IMR-90 (cell line): ENCODE measurements at places on chromosomes 4 and X. TPM values are rescaled to one million over a fixed set of nuclear protein-coding genes. Genes with fewer than 3 reads are reported as not detected.

DNA sequence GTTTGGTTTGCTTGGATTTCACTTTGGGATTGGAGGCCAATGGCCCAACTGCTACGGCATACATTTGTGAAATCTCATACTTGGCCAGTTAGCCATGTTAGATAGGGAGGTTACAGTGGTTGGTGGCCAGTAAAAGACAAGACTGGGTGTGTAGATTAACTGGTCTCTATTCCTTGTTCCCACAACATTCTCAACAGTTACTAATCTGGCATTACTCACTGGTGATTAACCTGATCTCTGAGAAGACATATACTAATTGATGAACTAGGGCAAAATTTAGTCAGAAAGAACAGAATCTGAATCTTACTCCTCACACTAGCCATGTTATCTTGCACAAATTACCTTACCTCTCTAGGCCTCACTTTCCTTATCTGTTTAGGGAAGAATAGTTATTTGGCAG lies 33.4 kb downstream of the GATB start:
- peak; percentile 42 for DNase-seq
- H3K27me3 ChIP-seq = no peaks in the 10 kb centered on the region
- H3K4me3 ChIP-seq = no peak overlapping the region
- no peaks in the 10 kb centered on the region for H3K36me3 ChIP-seq

- H3K4me3 ChIP-seq = no peak overlapping the region
- H3K27ac ChIP-seq = no peak overlapping the region
- no peaks in the 10 kb centered on the region for H3K4me1 ChIP-seq
Measured at GRCh38 chr4:657834-658667, 16.0 kb downstream of the ATP5ME start.

- peaks cover 2% of the 10 kb centered on the region; the same call in 1 of the 2 replicates for H3K4me1 ChIP-seq
- DNase-seq = peak; percentile 56
- H3K27me3 ChIP-seq = no peaks in the 10 kb centered on the region
- no peak overlapping the region for H3K4me3 ChIP-seq
Measured at GRCh38 chr4:127631420-127631819, 1.3 kb upstream of the INTU start.

GRCh38 chrX:128698573-128699181 lies 646.5 kb upstream of the ACTRT1 start:
- no peak overlapping the region for H3K27ac ChIP-seq
- no peaks in the 10 kb centered on the region for H3K36me3 ChIP-seq
- DNase-seq = no peak

GRCh38 chr4:6556263-6556662 lies 18.7 kb upstream of the MAN2B2 start:
- no peak overlapping the region for H3K27ac ChIP-seq
- H3K4me1 ChIP-seq = no peaks in the 10 kb centered on the region
- H3K27me3 ChIP-seq = peaks cover 54% of the 10 kb centered on the region
- no peaks in the 10 kb centered on the region for H3K36me3 ChIP-seq
- no peak overlapping the region for H3K4me3 ChIP-seq
- DNase-seq = no peak

DNA sequence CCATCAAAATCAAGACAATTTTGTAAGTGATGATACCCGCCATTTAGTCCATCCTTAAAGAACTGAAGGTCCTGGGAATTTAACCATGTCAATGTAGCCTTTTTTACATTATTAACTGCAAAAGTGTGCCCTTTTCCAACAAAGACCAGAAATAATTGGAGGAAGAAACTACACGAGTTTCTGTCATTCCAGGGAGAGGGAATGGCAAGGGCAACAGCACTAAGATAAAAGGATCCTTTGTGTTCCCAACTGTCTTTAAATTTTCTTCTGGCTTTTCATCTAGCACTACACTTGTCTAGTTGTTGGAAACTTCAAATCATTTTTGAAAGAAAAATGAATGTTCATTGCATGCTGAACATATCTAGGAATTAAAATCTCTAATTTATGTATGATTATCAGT lies 286.2 kb downstream of the GALNTL6 start:
- H3K36me3 ChIP-seq = no peaks in the 10 kb centered on the region
- no peak overlapping the region for H3K4me3 ChIP-seq
- no peaks in the 10 kb centered on the region for H3K27me3 ChIP-seq
- no peak for DNase-seq

DNA sequence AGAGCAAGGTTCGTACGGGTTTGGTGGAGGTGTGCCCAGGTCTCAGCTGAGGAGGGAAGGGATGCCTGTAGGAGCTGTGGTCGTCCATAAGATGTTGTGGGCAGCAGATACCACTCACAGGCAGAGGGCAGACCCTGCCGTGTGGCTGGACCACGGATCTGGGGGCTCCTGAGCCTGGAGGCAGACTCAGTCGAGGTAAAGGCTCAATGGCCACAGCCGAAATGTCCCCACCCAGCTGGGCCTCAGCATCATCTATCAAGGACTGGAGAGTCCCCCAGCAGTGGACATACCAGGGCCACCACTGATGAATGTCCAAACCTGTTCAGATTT lies 98.5 kb downstream of the DHRSX start:
- peaks cover 11% of the 10 kb centered on the region for H3K36me3 ChIP-seq
- no peak overlapping the region for H3K4me3 ChIP-seq
- peaks cover 2% of the 10 kb centered on the region; the same call in 1 of the 2 replicates for H3K4me1 ChIP-seq
- no peaks in the 10 kb centered on the region for H3K27me3 ChIP-seq

GRCh38 chrX:153507484-153508178 lies 9.8 kb upstream of the ATP2B3 start:
- H3K36me3 ChIP-seq = peaks cover 1% of the 10 kb centered on the region; the same call in 1 of the 2 replicates
- no peak overlapping the region for H3K27ac ChIP-seq
- H3K4me3 ChIP-seq = no peak overlapping the region
- DNase-seq = peak; percentile 58
- H3K4me1 ChIP-seq = no peaks in the 10 kb centered on the region
- no peaks in the 10 kb centered on the region for H3K27me3 ChIP-seq

The MSMO1 gene
- total RNA-seq = 40.1 and 118 TPM in 2 replicates

The ZFYVE28 gene
- total RNA-seq = 0.36 and 0.56 TPM in 2 replicates

The PAGE2 gene
- not detected in 2 replicates for total RNA-seq
